ENCODE measurements at places on chromosomes 2 and 18. TPM values are rescaled to one million over a fixed set of nuclear protein-coding genes. Genes with fewer than 3 reads are reported as not detected.

Gene RIOK3
- total RNA-seq = 53.8 TPM

Gene CYBRD1
- total RNA-seq = 0.76 TPM

- no peak for DNase-seq
These were observed 57.7 kb downstream of the ZNF236 start for GRCh38 chr18:76880026-76880425.

GRCh38 chr2:43033016-43033270 lies 193.5 kb downstream of the ZFP36L2 start:
- DNase-seq = no peak

DNA sequence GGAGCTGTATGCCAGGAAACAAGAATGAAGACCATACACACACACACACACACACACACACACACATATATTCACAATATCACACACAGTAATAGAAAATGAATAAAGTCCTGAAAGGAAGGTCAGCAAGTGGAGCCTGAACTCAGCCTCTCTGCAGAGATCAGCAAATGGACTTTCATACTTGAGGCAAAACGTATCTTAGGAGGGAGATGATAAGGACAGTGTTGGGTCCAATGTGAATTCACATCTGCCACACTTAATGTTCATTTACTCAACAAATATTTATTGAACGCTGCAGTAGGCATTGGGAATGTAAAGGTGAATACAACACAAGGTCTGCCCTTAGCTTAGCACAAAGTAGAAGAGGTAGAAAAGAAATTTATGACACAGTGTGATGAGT lies 2.7 kb upstream of the MTLN start:
- DNase-seq = no peak

GRCh38 chr2:11636593-11637295 lies 33.3 kb downstream of the NTSR2 start:
- DNase-seq = no peak

- DNase-seq = no peak
These were observed 503.0 kb upstream of the KLHL29 start for GRCh38 chr2:22882011-22882410.

- no peak for DNase-seq
These were observed 685.6 kb upstream of the SALL3 start for GRCh38 chr18:78293940-78294541.

DNA sequence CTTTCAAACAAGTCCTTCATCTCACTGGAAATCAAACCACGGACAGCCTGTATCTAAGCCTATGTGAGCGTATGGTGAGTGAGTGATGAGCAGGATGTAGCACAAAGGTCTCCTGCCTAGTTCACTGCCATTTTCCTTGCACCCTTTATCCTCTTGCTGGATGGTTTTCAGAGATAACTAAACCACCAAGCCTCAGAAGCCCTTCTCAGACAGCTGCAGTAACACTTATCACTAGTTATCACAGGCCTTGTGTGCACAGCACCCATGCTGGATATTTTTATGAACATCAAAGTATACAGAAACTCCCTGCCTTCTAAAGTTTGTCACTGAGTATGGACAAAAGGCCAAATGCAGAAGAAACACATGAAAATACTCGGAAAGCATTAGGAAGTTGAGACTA lies 69.5 kb downstream of the C1D start:
- DNase-seq = no peak

DNA sequence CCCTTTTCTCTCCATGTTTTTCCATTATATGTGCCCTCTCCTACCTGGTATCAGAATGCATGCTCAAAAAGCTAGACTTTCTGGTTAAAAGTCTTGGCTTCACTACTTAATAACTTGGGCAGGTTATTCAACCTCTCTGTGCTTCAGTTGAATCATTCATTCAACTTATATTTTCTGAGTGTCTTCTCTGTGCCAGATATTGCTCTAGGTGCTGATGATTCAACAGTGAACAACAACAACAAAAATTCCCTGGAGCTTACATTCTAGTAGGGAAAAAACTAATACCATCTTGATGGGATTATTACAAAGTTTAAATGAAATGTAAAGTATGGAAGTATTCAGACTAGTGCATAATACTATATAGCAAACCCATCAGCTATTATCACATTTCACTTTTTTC lies 55.2 kb downstream of the SOS1 start:
- no peak for DNase-seq

DNA sequence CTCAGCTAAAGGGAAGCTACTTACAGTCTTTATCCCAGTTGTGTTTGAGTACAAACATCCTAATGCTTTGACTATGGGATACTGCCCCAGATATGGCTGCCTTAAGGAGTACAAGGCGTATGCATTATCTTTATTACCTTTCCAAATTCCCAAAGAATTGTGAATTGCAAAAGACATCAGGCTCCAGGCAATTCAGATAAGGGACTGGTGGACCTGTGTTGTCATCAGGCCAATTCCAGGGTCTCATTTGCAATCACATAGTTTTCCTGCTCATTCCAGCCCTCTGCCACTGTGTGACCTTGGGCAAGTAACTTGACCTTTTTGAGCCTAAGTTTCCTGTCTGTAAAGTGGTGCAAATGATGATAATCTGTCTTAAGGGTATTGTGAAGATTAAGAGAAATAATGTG lies 137.5 kb downstream of the FMNL2 start:
- no peak for DNase-seq

Measured in activated naive CD4-positive, alpha-beta T cell treated with anti-CD3 and anti-CD28 coated beads for 36 hours (primary cell).